ENCODE measurements at places on chromosomes 2 and 18.

DNA sequence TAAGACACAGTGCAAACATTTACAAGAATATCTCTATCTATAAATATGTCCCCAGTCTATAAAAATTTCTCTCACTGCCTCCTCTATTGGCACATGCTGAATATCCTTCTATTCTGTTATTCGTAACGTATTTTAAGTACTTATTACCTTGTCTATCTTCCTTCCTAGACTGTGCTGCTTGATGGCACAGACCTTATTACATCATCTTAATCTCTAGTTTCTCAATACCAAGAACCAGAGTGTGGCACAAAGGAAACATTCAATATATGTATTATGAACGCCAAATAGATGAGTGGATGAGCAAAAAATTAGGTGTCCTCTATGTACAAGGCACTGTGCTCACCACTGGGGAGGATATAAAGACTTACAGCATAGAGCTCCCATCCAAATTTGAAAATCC, 282.8 kb downstream of the NBAS start:
- DNase-seq, result no peak

DNA sequence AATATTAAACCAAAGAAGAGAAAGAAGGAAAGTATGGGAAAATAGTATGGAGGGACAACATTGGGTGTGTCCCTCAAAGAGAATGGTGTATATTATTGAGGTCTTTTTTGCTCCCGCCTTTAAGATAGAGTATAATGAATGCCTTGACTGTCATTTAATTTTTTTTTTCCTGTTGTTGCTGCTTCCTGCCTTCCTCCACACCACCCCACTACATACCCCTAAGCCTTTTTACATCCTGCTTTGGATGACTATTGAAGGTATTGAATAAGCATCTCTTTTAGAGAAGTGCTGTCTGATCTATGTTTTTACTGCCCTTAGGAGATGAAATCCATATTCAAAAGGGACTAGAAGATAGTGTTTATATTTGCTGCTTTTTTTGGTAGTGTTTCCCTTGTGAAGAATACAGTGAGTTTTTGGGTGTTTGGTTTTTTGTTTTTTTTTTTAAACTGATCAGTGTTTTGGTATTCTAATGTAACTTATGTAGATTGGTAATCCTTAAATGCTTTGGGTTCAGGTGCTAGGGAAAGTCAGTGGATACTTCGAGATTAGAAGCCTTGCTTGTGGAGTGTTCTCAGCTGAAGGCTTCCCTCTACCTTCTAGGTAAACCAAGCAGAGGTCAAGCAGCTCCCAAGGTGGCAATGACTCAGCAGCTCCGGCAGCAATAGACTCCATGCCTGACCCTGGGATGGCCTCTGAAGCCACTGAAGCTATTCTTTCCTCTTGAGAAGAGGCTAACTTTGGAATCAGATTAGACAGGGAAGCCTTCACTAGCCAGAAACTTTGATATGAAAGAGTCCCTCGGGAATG, 5.0 kb downstream of the FZD7 start:
- DNase-seq, result no peak

DNA sequence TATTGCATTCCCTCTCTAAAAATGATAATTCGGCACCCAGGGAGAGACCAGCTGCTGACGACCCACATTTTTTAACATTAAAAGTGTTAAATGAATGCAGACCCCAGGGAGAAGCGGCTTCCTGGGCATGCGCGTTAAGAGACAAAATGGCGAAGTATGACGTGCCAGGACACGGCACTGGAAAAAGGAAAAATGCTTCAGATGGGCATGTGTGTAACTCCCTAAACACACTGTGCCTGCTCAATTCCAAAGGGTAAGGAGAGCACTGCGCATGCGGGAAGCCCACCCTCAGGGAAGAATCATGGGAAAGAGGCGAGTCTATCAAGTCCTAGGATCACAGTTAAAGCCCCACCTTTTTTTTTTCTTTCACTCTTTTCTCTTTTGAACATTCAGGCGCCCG, 58.1 kb downstream of the CYP26B1 start:
- DNase-seq, result no peak

- DNase-seq, result no peak
These were observed 323.6 kb downstream of the GBX2 start for GRCh38 chr2:235844561-235844960.

GRCh38 chr2:151103551-151103950, 158.1 kb downstream of the RBM43 start:
- no peak for DNase-seq

GRCh38 chr2:237662671-237663093, 35.3 kb downstream of the LRRFIP1 start:
- no peak for DNase-seq

GRCh38 chr2:199108056-199108455, 349.7 kb downstream of the SATB2 start:
- no peak for DNase-seq

GRCh38 chr18:57953883-57954282, 90.1 kb upstream of the NEDD4L start:
- no peak for DNase-seq

DNA sequence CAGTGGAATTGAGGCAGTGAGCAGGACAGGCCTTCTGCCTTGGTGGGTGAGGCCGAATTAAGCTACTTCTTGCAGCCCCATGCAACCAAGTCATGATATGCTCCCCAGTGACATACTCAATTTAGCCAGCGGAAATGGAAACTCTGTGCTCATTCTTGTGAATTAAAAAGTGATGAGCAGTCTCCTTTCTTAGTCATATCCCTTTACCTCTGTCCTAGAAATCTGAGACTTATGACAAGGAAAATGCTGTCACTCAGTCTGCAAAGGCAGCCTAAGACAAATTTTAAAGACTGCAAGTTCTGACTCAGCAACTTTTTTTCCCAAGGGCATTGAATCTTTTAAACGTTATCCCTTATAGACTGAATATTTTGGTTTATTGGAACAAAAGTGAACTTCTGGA, 218.2 kb downstream of the SH3BP4 start:
- no peak for DNase-seq
